ENCODE measurements at places on chromosomes 3 and 15. TPM values are rescaled to one million over a fixed set of nuclear protein-coding genes. Genes with fewer than 3 reads are reported as not detected.

Gene CHRD
- 8.2 TPM for total RNA-seq

Gene PPARG
- total RNA-seq: not detected

Gene GOLGA8T
- not detected for total RNA-seq

Gene RARB
- total RNA-seq: 27.6 TPM

Gene CFAP161
- total RNA-seq: 0.19 TPM

Gene ADAMTS9
- total RNA-seq: 83.8 TPM

Gene MRPL3
- total RNA-seq: 109 TPM

Gene KIAA1143
- 26.5 TPM for total RNA-seq

Gene GOLGA8N
- 3.6 TPM for total RNA-seq

Gene ZNF385D
- total RNA-seq: 3.9 TPM
